ENCODE measurements at places on chromosomes 6 and 20. TPM values are rescaled to one million over a fixed set of nuclear protein-coding genes. Genes with fewer than 3 reads are reported as not detected.

The HLA-DQB1 gene
- 1.2 TPM for total RNA-seq

The BTBD9 gene
- 5.3 TPM for total RNA-seq

The CCM2L gene
- 5.5 TPM for total RNA-seq

The IL17A gene
- total RNA-seq: not detected

The TFAP2C gene
- 5.8 TPM for total RNA-seq

The NOX3 gene
- total RNA-seq: not detected

The ZNF334 gene
- total RNA-seq: 15.9 TPM

The CLDN20 gene
- not detected for total RNA-seq

The SGK2 gene
- total RNA-seq: 0.23 TPM

The PRSS16 gene
- total RNA-seq: 20.2 TPM

The VGLL2 gene
- 0.13 TPM for total RNA-seq

The ENPP5 gene
- 7.8 TPM for total RNA-seq

The BPIFB3 gene
- total RNA-seq: not detected

The ARFGEF2 gene
- 21.5 TPM for total RNA-seq

The HAO1 gene
- not detected for total RNA-seq

The TMC2 gene
- total RNA-seq: not detected

The HFE gene
- total RNA-seq: 1.6 TPM

The CNKSR3 gene
- 6.2 TPM for total RNA-seq

The NKX2-2 gene
- total RNA-seq: not detected

The CFAP206 gene
- not detected for total RNA-seq

The FAM217A gene
- total RNA-seq: not detected

The GINS1 gene
- 68.4 TPM for total RNA-seq

The ECHDC1 gene
- total RNA-seq: 60.5 TPM

The ZNF451 gene
- 56.8 TPM for total RNA-seq

The ORC3 gene
- 60.9 TPM for total RNA-seq

The HLA-F gene
- total RNA-seq: 9.6 TPM

The SULF2 gene
- total RNA-seq: 27.1 TPM

The SYNDIG1 gene
- 5.9 TPM for total RNA-seq

The UBE3D gene
- 16.3 TPM for total RNA-seq
